ENCODE measurements at places on chromosomes 4 and X. TPM values are rescaled to one million over a fixed set of nuclear protein-coding genes. Genes with fewer than 3 reads are reported as not detected.

DNA sequence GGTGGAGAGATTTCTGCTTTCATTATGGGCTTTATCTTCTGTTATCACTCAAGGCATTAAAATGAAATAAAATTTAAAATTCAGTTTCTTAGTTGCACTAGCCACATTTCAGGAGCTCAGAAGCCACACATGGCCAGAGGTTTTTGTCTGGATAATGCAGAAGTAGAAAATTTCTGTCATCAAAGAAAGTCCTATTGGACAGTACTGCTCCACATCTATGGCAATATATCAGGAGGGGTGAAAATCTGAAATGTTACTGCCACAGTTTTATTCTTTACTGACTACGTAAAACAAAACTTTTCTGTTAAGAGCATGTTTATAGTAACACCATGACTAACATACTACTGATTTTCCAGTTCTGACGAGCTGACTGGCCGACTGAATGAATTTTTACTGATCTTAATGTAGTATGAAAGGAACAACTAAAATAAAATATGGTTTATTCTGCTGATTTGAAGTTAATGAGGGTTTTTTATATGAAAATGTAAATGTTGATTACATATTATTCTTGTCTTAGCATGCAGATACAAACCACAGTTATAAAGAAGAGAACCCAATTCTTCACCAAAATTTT is 264.0 kb upstream of the HAND2 start:
- no peaks in the 10 kb centered on the region for H3K27me3 ChIP-seq
- no peak overlapping the region for H3K4me3 ChIP-seq
- H3K36me3 ChIP-seq, result no peaks in the 10 kb centered on the region

DNA sequence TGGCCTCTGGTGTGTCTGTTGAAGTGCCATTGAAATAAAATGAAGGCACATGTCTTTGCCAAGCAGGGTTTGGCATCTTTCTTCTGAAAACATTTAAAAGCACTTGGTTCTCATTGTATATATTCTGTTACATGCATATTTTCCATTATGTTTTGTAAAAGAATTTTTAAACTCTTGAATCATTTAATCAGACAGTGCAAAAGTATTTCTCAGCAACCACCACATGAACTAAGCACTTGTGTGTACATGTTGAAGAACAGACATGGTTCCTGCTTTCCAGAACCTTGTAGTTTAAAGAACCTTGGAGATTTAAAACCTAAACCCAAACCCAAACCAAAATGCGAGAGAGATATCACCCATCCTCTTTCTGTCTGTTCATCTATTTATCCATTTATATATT is 220.3 kb upstream of the GIMD1 start:
- H3K27ac ChIP-seq, result no peak overlapping the region
- no peak for DNase-seq
- no peaks in the 10 kb centered on the region for H3K27me3 ChIP-seq
- no peaks in the 10 kb centered on the region for H3K36me3 ChIP-seq
- no peak overlapping the region for H3K4me3 ChIP-seq

DNA sequence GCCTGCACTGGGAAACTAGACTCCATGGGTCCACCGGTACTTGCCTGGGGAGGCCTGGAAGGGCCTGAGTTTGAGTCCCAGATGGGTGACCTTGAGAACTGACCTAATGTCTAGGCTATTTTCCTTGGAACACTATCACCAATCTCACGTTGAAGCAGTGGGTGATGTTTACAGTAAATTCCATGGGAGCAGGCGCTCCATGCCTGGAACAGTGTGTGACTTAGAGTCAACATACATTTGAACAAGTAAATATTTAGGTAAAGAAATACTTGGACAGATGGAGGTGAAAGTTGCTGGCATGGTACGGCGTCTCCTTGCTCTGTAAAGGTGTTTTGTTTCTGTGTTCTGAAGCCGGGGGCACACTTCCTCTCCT is 47.5 kb downstream of the TBC1D14 start:
- no peaks in the 10 kb centered on the region for H3K27me3 ChIP-seq
- peaks cover 10% of the 10 kb centered on the region for H3K4me1 ChIP-seq
- no peaks in the 10 kb centered on the region for H3K36me3 ChIP-seq
- no peak overlapping the region for H3K27ac ChIP-seq

DNA sequence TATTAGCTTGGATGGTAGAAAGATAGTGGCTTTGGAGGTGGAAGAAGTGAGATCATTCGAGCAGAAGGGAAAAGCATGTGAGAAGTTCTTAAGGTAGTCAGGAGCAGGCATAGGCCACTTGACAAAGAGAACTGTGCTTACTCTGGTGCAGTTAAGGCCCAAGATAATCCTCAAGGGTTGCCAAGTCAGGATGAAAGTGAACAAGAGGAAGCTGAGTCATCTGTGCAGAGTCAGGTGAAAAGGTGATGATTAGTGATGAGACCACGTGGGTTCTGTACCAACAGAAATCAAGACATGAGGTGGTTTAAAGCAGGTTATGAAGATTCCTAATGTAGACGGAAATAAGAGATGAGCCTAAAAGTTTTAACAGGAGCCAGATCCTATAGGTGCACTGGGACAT is 369.8 kb downstream of the DTHD1 start:
- no peaks in the 10 kb centered on the region for H3K36me3 ChIP-seq
- peaks cover 11% of the 10 kb centered on the region for H3K4me1 ChIP-seq
- no peak overlapping the region for H3K27ac ChIP-seq
- DNase-seq, result no peak

DNA sequence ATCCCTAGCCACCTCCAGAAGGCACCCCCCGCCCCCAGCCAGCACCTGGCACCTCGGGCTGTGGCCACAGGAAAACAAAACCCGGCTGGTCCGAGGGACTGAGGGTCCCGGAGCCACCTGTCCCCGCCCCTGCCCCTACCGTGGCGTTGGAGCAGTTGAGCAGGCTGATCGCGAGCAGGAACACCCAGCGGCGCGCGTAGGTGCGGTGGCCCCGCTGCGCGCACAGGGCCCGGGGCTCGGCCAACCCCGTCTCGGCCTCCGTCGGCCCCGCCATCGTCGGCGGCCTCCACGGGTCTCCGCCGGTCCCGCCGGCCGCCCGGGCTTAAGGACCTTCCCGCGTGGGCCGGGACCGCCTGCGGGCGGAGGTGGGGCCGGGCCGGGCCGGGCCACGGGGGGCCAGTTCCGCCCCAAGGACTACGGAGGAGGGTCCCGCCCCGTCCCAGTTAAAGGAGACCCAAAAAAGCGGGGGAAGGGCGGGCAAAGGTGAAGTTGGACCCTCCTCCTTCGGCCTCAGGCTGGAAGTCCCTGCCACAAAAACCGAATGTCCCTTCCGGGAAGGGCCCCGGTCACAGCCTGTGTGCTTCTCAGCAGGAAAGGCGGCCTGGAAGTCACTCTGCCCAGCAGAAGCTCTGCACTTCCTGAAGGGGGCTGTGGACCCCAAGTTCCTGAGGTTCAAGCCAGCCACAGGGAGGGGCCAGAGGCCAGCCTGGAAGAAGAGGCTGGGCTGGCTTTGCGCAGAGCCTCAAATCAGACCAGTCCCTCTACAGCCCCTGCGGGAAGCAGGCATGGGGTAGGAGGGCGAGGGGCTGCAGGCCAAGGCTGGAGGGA is at the start of gene SLC49A3:
SLC49A3 (minus strand) TSS at position 298 of the 828 bp plus-strand sequence; CDS start at position 274, 24 bp downstream.
- no peaks in the 10 kb centered on the region for H3K36me3 ChIP-seq
- no peak within 1 kb of the TSS for H3K27ac ChIP-seq
- no peaks in the 10 kb centered on the region for H3K4me1 ChIP-seq
- no peak within 1 kb of the TSS for H3K4me3 ChIP-seq

GRCh38 chrX:41335198-41335957 is 1.4 kb downstream of the DDX3X start:
- H3K4me3 ChIP-seq, result peak overlapping the region; percentile 93
- no peak for DNase-seq
- H3K36me3 ChIP-seq, result peaks cover 43% of the 10 kb centered on the region

- no peak for DNase-seq
- H3K27ac ChIP-seq, result no peak overlapping the region
- H3K36me3 ChIP-seq, result no peaks in the 10 kb centered on the region
- no peak overlapping the region for H3K4me3 ChIP-seq
- no peaks in the 10 kb centered on the region for H3K27me3 ChIP-seq
Measured at GRCh38 chr4:132063829-132064228, 1085.3 kb upstream of the PCDH10 start.

GRCh38 chr4:117529401-117529800 is 444.0 kb upstream of the TRAM1L1 start:
- H3K4me3 ChIP-seq, result no peak overlapping the region
- H3K27me3 ChIP-seq, result no peaks in the 10 kb centered on the region
- no peaks in the 10 kb centered on the region for H3K4me1 ChIP-seq
- H3K36me3 ChIP-seq, result no peaks in the 10 kb centered on the region
- H3K27ac ChIP-seq, result no peak overlapping the region
- DNase-seq, result no peak

GRCh38 chr4:70651864-70652506 is 14.3 kb downstream of the JCHAIN start:
- no peak overlapping the region for H3K27ac ChIP-seq
- H3K4me3 ChIP-seq, result no peak overlapping the region
- no peaks in the 10 kb centered on the region for H3K36me3 ChIP-seq
- DNase-seq, result peak; percentile 11

SORCS2 gene
- total RNA-seq, result not detected

SEPTIN11 gene
- 23.4 TPM for total RNA-seq

THAP6 gene
- 17.8 TPM for total RNA-seq

MND1 gene
- 24.2 TPM for total RNA-seq

NAP1L5 gene
- 3.7 TPM for total RNA-seq

GRK4 gene
- total RNA-seq, result 5.2 TPM

SNCA gene
- total RNA-seq, result 4.6 TPM

TLR10 gene
- total RNA-seq, result not detected

All from activated CD4-positive, alpha-beta T cell treated with anti-CD3 and anti-CD28 coated beads, Interleukin-2, amount 10 ng/mL, durations not matched to agents 7 days and 5 days (primary cell).